ENCODE measurements at places on chromosomes 7 and 10.

- DNase-seq = no peak
These were observed 865.4 kb upstream of the MBL2 start for GRCh38 chr10:53638006-53638405.

- DNase-seq = no peak
These were observed 51.7 kb upstream of the CALD1 start for GRCh38 chr7:134727711-134728110.

GRCh38 chr10:118595598-118596425 lies at the start of gene PRLHR:
PRLHR (minus strand) TSS chr10:118595648; CDS start chr10:118595244, 404 bp downstream.
- DNase-seq = no peak

DNA sequence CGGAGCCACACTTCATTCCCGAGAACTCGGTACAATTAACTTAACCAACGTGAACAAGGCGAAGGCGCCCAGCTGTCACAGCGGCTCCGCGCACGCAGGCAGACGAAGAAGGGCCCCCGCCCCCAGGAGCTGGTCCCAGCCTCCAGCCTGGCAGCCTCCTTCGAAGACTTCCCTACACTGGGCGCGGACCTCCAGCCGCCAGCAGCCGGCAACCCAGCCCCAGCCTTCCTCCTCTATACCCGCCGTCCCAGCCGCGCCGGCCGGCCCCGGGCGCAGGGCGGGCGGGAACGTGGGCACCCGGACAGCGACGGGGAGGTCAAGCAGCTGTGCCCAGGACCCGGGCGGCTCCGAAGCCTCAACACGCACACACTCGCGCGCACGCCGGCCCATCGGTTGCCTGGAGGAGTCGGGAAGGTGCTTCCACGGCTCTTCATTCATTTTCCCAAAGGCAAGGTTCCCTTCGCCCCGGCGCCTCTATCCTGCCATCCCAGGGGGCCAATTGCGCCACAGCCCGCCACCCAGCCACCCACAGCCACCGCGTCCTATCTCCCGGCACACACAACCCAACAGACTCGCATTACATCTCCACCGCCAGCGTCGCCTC lies 1.6 kb downstream of the CHST15 start:
- DNase-seq = no peak

DNA sequence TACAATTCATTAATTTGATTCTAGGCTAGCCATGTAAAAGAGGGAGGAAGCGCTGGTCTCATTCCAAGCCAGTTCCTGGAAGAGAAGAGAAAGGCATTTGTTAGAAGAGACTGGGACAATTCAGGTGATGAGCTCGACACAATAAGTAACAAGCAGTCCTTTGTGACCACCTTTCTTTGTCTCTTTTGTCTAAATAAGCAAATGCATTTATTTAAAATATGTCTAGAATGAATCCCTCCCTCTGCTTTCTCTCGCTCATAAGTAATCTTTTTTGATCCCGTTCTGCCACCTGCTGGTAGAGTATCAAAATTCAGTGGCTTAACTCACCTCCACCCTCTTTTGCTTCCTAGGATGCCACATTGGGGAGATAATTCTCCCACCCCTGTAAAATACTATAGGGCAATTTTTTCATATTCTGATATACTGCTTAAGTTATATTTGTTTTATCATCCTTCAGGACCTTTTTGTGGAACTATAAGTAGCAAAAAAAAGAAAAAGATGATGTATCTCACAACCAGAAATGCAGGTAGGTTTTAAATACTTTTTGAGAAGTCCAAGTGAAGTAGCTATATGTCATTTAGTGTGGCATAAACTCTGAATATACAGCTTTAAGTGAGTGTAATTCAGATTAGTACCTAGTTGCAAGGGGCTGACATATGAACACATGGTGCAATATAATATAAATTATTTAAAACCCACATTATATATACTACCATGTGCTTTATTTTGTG lies 91.5 kb downstream of the GSDME start:
- peak; percentile 47 for DNase-seq

GRCh38 chr10:33494694-33495265 lies 160.3 kb upstream of the NRP1 start:
- DNase-seq = no peak

GRCh38 chr10:101938305-101939007 lies 94.9 kb upstream of the KCNIP2 start:
- DNase-seq = peak; percentile 36

- DNase-seq = no peak
These were observed 19.9 kb downstream of the UNCX start for GRCh38 chr7:1252540-1253090.

GRCh38 chr7:25359471-25360059 lies 131.3 kb upstream of the NPVF start:
- DNase-seq = no peak

DNA sequence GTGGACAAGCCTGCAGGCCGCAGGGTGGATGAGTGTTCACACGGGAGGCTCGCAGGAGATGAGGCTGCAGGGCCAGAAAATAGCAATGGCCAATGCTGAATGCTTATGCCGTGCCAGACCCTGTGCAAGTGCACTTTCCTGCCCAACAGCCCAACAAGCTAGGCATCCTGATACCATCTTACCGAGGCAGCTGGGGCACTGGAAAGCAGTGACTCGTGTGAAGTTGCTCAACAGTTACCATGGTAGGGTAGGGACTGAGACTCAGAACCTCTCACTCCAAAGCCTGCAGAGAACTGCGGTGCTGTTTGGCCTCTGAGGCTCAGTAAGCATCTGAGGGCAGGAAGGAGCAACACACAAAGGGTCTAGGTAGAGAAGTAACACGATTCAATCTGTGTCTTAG lies 43.7 kb downstream of the JAZF1 start:
- DNase-seq = no peak

GRCh38 chr10:17428351-17429097 lies 25.9 kb downstream of the ST8SIA6 start:
- no peak for DNase-seq

- no peak for DNase-seq
These were observed 137.2 kb upstream of the EFCAB10 start for GRCh38 chr7:105718511-105718925.

- DNase-seq = no peak
These were observed 527.4 kb upstream of the VSTM2A start for GRCh38 chr7:54014765-54015164.

- no peak for DNase-seq
These were observed 14.9 kb upstream of the GIMAP8 start for GRCh38 chr7:150435390-150436073.

- DNase-seq = no peak
These were observed 31.9 kb upstream of the GPR26 start for GRCh38 chr10:123634221-123634620.

GRCh38 chr7:110557-111232 lies 81.7 kb upstream of the FAM20C start:
- DNase-seq = no peak
